ENCODE measurements at places on chromosomes 4 and X.

- DNase-seq = no peak
Measured at GRCh38 chrX:14363728-14364127, 165.6 kb upstream of the GLRA2 start.

GRCh38 chrX:56943264-56943663, 52.1 kb downstream of the SPIN3 start:
- DNase-seq = no peak

DNA sequence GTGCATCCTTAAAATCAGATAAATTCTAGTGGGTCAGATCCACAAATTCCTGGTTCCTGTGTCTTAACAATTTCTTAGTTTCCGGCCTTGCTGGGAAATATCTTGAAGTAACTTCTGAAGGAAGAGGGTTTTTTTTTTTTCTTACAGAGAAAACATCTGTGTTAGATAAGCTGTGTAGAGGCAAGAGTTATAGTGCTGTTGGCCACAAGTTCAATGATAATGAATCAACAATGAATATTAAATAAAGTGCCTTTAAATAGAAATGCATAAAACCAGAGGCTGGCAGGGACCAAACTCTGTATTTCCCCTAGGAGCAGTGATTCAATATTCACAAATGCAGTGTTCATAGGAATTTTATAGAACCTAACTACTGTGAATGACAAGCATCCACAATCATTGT, 711.9 kb upstream of the ATOH1 start:
- no peak for DNase-seq

DNA sequence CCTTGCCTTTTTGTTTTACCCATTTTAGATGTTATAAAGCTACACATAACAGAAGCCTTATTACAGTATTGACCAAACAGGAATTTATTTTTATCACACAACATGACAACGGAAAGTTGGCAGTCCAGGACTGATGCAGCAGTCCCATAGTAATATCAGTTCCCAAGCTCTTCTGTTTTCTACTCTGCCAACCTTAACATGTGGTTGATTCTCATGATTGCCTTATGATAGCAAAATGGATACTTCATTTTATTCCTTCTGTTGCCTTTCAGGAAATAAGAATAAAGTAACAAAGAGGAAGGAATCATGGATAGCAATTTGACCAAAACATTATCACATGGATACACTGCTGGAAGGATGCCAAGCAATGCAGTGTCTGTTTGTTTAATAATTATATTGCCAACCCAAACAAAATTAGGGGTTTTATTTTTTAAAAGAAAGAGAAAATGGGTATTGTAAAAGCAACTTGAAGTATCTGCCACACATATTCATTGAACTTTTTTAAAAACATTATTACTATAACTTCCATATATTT, 275.7 kb downstream of the STPG2 start:
- DNase-seq = no peak

DNA sequence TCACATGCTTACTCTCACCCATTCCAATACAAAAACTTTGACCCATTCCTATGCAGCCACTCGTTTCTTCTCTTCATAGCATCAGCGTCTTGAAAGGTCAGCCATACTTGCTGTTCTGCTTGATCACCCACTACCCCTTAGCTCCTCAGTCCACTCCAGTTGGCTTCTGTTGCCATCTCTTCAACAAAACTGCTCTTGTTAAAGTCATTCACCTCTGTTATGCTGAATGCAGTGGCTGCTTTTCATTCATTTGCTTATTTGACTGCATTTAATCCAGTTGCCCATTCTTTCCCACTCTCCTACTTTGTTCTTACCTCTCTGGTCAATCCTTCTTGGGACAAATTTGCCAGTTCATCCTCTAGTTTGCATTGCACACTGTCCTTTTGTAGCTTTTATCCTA, 24.9 kb downstream of the CEP135 start:
- no peak for DNase-seq

DNA sequence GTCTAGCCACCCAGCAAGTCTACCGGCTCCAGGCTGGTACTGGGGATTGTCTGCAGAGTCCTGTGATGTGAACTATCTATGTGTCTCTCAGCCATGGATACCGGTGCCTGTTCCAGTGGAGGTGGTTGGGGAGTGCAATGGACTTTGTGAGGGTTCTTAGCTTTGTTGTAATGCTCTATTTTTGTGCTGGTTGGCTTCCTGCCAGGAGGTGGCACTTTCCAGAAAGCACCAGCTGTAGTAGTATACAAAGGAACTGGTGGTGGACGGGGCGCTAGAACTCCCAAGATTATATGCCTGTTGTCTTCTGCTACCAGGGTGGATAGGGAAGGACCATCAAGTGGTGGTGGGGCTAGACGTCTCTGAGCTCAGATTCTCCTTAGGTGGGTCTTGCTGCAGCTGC, 306.4 kb upstream of the POF1B start:
- DNase-seq = no peak

DNA sequence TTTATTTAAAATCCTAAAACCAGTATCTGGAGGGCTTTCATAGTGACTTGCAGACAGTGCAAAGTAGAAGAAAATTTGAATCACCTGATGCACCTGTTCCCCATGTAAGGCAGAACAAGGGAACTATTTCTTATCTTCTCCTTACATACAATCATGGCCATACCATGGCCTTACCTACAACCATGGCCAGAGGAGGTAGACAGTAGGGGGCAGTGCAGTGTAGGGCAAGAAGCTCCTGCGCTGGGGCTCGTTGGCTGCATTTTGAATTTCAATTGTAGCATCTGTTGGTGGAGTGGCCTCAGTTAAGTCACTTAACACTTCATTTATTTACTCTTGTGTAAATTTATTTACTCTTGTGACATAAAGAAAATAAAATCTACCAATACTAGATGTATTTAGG, 33.0 kb downstream of the GALNTL6 start:
- DNase-seq = no peak

DNA sequence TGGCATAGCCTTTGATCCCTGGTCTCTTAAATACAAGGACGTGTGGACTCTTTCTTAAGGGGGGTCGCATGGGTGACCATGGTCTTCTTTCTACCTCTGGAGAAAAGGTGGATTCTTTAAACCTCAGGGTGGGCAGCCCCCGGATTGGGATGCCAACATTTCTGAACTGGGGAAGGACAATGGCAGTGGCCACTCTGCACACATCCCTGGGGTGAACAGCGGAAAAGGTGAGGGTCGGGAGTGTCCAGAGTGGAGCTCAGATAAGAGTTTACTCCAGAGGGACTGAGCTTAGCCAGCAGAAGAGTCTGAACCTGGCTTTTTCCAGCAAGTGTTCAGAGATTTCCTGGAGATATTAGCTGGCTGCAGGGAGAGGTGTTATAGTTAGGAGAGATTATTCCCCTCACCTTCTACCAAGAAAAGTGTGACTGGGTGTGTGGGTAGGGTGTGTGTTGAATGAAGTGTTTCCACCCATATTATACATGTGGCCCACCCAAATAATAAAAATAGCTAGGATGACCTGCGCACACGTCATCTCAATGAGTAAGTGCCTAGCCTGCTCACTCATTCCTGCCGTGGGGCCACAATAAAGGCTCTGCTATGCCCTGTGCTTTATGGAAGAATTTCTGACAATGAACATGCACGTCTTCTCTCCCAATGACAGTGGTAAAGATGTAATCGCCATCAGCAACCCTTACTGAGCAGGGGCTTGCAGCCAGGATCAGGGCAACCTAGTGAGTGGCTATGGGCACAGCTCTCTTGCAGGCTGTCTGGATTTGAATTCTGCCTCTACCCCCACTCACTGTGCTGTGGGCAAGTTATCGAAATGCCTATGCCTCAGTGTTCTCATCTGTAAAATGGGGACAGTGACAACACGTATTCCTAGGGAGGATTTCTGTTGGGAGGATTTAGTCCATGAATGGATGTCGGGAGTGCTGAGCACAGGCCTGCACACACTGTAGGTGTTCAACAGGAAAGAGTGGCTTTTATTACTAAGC, 76.6 kb downstream of the SLC2A9 start:
- no peak for DNase-seq

DNA sequence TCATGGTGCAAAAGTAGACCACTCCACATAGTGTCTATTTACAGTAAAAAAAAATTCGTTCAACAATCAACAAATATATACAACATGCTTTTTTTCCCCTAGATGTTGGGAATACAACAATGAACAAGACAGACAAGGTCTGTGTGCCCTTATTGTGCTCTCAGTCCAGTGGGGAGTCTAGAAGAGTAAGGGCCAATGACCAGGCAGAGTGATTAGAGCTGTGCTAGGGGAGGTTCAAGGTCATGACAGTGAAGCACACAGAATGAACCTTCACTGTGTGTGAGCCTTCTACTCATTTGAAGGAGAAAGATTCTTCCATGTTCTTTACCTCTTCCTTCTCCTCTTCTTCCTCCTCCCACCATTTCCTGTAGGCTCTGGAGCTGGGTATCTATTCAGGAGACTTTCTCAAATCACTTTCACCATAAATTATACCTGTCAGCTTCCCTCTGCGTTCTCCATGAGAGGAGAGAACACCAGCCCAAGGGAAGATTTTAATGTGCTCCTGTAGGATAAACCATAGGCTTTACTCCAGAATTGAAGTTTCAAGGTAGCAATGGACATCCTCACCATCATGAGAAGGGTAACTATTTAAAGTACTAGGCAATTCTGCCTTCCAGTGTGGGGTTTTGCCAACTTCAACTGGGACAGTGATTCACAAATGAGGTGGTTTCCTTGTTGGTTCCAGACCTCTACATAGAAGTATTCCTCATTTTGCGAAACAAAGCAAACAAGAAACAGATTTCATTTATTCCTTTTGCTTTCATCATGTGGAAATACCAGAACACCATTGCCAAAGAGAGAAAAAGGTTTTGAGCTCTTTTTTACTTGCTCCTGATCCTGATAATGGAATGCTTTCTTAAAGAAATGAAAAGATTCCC, 246.9 kb upstream of the GPC4 start:
- no peak for DNase-seq

DNA sequence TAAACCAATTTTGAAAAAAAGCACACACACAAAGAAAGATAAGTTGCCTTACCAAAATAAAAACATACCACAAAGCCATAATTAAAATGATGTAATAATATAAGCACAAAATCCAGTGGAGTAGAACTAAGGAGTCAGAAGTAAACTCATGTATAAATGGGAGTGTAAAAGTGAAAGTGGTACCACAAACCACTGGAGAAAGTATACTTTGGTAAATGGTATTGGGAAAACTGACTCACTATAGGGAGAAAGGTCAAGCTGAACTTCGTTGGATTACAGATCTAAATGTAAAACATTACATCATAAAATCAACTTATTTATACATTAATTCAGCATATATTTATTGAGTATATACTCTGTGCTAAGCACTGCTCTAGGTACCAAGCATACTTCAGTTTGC, 46.3 kb upstream of the HHIP start:
- no peak for DNase-seq

DNA sequence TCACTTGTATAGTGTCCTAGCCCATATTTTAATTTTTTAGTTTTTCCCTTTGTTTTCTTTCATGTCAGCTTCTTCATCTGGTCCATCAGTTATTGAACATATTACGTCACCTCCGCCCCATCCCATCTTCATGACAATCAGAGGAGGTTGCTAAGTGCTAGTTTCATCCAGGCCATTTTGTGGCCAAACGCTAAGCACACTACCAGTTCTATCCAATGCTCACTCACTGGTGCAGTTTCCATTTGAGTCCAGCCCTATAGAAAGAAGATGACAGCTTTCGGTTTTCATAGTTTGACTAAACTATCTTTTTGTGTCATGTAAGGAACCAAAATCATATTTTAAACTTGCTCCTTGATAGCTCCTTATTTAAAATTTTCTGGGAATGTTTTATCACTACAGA, 304.2 kb downstream of the TENM3 start:
- no peak for DNase-seq

- no peak for DNase-seq
Measured at GRCh38 chrX:19107035-19107434, 15.2 kb downstream of the ADGRG2 start.

Measured in activated CD4-positive, alpha-beta T cell treated with anti-CD3 and anti-CD28 coated beads, Interleukin-2, amount 50 U/mL, for 4 hours (primary cell).